Caki2 (cell line): ENCODE measurements at places on chromosomes 4 and X. TPM values are rescaled to one million over a fixed set of nuclear protein-coding genes. Genes with fewer than 3 reads are reported as not detected.

GRCh38 chrX:17474892-17475291, 99.9 kb downstream of the NHS start:
- no peak for DNase-seq

GRCh38 chrX:16807976-16808542, 21.8 kb downstream of the TXLNG start:
- no peak for DNase-seq

GRCh38 chr4:135185256-135185655, 983.7 kb upstream of the PABPC4L start:
- no peak for DNase-seq

DNA sequence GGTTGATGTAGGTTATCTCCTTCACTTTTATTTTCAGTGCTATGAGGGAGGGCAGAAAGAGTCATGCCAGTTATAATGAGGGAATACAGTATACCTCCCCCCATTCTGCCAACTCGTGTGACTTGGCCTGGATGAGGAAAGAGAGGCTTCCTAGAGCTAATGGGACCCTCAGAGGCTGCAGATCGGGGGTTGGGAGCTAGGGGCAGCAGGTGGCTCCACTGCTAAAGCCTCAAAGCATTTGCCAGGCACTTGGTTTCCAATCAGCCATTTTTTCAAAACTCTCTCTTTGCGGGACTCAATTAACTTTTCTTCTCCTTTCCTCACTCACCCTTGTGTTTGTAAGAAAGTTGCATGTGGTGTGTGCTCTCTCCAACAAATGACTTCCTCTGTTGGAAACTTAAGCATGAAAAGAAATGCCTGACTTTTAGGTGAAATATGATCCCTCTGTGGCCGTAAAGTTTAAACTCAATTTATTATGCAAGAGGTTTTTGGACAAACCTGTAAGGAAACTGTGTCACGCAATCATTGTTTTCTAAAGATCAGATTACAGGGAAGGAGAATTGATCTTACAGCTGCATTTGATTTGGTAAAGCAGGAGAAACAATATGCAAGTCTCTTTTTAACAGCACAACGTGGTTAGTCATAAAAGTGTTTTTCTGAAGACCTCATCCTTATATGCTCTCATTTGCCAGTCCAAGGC, 7.0 kb downstream of the SFRP2 start:
- no peak for DNase-seq

- no peak for DNase-seq
Measured at GRCh38 chr4:108355902-108356535, 187.3 kb upstream of the LEF1 start.

GRCh38 chrX:38311743-38312142, 15.6 kb downstream of the RPGR start:
- DNase-seq, result no peak

DNA sequence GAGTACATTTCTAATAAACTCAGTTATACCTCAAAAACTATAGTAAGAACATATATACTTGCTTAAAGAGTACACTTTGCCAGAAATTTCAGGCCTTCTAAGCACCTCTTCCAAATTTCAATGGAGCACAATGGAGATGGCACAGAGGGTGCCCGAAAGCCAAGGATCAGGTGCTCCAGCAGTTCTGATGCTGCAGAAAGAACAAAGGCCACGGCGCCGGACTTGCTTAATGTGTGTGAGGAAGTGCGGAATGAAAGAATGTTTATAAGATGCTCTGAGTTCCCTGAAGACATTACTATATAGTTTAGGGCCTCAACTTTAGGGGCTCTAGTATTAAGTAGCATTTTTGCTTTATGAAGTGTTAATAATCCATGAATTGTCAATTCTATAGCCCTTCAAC, 44.3 kb downstream of the GASK1B start:
- DNase-seq, result no peak

DNA sequence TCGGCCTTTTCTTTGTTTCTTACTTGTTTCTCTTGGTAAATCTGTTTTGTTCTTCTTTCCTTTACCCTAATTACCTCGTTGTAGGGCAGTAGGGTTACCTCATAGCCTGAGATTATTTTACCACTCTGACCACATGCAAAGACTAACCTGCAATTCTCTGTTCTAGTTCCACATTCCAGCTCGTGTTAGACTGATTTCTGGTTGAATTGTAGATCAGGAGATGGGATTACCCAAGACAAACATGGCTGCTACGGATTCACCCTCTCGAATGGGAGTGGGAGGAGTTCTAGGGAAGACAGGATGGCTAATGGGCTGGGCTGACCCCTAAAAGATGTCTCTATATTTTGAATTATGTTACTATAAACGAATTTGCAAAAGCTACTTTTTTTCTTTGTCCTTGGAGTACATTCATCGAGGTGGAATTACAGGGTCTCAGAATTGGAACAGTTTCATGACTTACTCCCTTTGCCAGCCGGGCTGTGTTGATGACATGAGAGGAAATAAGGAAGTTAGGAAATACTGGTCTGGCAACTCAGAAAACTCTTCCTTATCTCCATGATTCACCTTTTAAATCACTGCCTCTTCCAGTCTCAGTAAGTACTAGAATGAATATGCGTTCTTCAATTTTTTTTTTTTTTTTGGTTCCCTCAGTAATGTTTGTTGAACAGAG, 36.7 kb upstream of the FBXW7 start:
- no peak for DNase-seq

GRCh38 chr4:74618659-74619058, 173.7 kb downstream of the AREG start:
- peak; percentile 21 for DNase-seq

DNA sequence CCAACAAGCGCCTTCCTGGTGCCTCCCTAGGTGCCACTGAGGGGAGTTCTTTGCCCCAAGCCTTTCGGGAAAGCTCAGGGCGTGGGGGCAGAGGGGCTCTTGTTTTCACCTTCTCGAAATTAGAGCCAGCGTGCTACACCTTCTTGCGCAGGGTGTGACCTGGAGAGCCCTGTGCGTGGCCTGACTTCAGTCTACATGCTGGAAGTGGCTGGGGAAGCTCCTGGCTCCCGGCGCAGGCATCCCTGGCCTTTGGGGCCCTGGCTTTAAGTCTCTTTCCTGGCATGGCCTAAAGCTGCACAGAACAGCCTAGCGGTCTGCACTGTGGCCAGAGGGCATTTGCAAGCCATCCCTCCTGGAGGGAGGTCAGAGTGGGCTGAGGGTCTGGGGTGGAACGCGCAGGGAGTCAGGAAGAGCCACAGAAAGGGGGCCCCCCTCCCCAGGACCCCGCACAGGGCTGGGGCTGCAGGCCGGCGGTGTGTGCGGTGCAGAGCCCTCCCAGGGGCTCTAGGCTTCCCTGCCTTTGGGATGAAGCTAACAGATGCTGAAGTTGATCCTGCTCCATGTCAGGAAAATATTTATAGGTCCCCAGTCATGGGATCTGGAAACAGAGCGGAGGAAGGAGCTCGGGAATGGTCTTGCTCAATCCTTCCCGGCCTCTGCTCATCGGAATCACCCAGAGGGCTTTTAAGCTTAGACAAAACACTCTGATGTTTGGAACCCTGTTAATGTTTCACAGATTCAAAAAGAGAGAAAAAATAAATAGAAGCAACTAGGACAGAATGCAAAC, 781 bp upstream of the SPON2 start:
- peak; percentile 86 for DNase-seq

- no peak for DNase-seq
Measured at GRCh38 chr4:68576272-68577125, at the start of gene UGT2B17. UGT2B17 (minus strand) TSS chr4:68576322; CDS start chr4:68568484, 7,838 bp downstream.

DNA sequence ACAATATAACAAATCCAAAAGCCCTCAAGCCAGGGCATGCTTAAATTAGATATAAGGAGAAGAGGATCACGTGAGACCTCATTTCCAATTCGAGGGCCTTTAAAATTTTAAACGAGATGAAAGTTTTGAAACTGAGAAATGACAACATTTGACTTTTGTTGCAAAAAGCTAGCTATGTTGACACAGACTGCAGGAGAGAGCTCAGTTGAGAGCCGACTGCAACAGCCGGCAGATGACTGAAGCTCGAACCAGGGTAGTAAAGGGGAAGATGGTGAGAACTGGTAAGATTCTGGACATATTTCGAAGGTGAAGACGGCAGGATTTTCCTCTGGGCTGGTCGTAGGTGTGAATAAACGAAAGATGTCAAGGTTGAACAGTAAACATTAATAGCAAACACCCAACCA, 773 bp downstream of the PRMT9 start:
- peak; percentile 12 for DNase-seq

DNA sequence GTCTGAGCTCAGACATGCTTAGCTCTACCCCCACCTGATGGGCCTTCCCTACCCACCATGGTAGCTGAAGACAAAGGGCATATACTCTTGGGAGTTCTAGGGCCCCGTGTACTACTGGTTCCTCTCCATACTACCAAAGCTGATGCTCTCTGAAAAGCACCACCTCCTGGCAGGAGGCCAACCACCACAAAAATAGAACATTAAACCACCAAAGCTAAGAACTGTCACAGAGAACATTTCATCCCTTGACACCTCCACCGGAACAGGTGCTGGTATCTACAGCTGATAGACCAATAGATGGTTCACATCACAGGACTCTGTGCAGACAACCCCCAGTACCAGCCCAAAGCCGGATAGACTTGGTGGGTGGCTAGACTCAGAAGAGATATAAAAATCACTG, 13.4 kb downstream of the EDA2R start:
- DNase-seq, result no peak

- no peak for DNase-seq
Measured at GRCh38 chr4:187887906-187888305, 107.7 kb upstream of the ZFP42 start.

- peak; percentile 42 for DNase-seq
Measured at GRCh38 chr4:156790866-156791265, 180.7 kb downstream of the PDGFC start.

DNA sequence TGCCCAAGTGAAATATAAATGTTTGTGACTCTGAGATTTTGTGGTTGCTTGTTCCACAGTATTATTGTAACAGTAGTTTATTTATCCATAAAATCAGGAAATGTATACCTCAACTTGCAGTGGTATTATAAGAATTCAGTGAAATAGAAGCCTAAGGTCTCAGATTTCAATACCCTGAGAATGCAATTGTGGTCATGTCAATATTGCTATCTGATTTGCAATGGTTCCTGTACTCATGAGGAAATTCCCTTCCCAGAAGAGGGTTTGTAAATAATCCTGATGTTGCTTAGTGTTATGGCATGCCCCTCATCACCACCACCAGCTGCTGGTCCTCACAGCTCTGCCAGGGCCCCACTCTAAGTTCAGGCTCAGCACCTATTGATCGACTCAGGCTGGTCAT, 67.8 kb downstream of the SLC34A2 start:
- DNase-seq, result no peak

GRCh38 chr4:165839615-165840333, 33.3 kb upstream of the TLL1 start:
- no peak for DNase-seq

- DNase-seq, result no peak
Measured at GRCh38 chr4:182770259-182770995, 146.8 kb downstream of the DCTD start.

GRCh38 chrX:123788744-123789143, 55.9 kb upstream of the THOC2 start:
- DNase-seq, result no peak

GRCh38 chrX:70998411-70999027, 67.6 kb upstream of the SLC7A3 start:
- no peak for DNase-seq

DNA sequence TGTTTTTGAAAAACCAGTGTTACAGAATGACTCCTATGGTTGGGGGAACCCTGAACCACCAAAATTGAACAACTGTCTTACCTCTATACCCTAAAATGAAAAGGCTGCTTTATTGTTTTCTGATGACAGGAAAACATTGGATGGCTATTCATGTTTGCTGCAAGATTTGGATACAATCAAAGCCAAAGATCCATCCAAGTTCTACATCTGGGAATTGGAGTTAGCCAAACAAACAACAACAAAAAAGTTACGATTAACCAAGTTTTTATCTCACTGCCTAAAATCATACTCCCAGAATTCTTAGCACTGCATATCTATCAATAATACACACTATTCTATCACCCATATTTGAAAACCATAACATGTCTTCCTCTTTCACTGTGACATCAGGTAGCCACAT, 349.7 kb upstream of the SLC7A11 start:
- no peak for DNase-seq

- DNase-seq, result peak; percentile 2
Measured at GRCh38 chrX:40207626-40208025, 109.9 kb upstream of the BCOR start.

DNA sequence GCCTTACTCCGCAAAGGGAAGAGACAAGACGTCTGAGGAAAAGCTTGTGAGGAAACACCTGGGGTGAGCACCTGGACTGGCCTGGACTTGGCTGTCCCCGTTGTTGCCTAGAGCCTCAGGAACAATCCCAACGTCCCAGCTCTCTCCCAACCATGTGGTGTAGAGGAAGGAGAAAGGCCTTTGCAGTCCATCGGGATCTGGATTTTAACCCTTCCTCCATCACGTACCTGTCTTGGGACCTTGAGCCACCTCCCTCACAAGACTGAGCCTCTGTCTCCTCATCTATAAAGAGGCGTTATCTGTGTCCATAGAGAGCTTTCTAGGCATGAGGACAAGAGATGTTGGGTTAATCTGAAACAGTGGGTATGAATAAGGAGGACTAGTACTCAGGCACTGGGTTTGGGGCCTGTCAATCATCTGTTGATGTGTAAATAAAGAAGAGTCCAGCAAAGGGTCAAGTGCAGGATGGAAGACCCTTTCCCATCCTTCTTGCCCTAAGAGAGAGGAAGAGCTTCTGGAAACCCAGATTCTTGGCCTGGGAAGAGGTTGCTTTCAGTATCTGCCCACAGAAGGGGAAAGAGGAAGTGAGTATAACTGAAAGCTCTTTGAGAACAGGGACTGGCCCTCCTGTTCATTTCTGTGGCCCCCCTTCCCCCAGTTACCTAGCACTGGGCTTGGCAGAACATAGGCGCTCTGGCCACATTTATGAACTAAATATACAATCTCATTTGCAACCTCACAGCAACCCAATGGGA, 137.1 kb downstream of the PJA1 start:
- no peak for DNase-seq

- DNase-seq, result no peak
Measured at GRCh38 chrX:17039826-17040225, 93.4 kb downstream of the REPS2 start.

The CDKL2 gene
- total RNA-seq, result 1.8 and 5.7 TPM in 2 replicates

The FRMD7 gene
- total RNA-seq, result not detected in 2 replicates

The SMARCA1 gene
- total RNA-seq, result 13.1 and 14.1 TPM in 2 replicates

The EVC gene
- total RNA-seq, result 11.5 and 24.0 TPM in 2 replicates

The SPANXN4 gene
- not detected in 2 replicates for total RNA-seq

The AMOT gene
- 1.2 TPM in 1 of 2 replicates, not detected in the other for total RNA-seq

The POLN gene
- 0.10 and 0.58 TPM in 2 replicates for total RNA-seq

The TKTL2 gene
- total RNA-seq, result not detected in 2 replicates
